ENCODE measurements at places on chromosomes 4 and X.

GRCh38 chr4:10346023-10346422 is 111.2 kb downstream of the ZNF518B start:
- no peak for DNase-seq

- DNase-seq = no peak
Measured at GRCh38 chrX:131837325-131837724, 185.8 kb upstream of the STK26 start.

GRCh38 chrX:13194291-13195103 is 125.4 kb downstream of the ATXN3L start:
- no peak for DNase-seq

GRCh38 chr4:56575820-56576429 is 70.3 kb downstream of the ARL9 start:
- DNase-seq = peak; percentile 25

GRCh38 chrX:40166582-40166981 is 68.8 kb upstream of the BCOR start:
- no peak for DNase-seq

- DNase-seq = no peak
Measured at GRCh38 chrX:47991263-47992094, 12.3 kb downstream of the ZNF182 start.

- DNase-seq = no peak
Measured at GRCh38 chr4:130172156-130172555, 1076.2 kb downstream of the C4orf33 start.

DNA sequence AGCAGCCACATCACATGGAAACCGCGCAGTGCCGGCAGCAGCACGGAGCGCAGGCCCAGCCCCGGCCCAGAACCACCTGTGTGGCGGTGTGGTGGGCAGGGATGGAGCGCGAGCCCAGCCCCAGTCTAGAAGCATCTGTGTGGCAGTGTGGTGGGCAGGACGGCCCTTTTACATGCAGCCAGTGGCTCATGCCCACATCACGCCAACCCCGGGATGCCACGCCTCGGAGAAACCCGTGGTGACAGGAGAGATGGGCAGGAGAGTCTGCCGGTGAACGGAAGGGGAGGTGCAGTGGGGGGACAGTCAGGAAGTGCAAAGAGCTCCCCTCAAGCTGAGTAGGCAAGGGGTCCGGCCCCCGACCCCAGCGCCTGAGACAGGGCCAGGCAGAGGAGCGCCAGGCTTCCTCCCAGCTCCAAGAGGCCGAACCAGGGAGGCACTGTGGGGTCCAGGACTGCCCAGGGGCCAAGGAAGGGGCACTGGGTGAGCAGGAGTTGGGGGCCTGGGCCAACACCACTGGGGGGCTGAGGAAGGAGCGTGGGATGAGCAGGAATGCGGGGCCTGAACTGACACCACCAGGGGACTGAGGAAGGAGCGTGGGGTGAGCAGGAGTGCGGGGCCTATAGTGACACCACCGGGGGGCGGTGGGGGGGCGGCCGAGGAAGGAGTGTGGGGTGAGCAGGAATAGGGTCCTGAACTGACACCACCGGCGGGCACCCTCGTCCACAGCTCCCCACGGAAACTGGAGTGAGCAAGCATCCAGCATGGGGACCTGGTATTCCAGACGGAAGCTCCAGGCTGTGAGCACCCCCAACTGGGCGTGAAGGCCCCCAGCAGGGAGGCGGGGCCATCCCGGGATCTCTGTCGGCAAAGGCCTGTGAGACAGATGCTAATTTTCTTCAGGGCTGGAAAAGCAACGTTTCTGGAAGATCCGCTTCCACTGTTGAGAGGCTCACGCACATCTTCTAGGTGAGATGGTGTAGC is 28.8 kb downstream of the GAK start:
- no peak for DNase-seq

- no peak for DNase-seq
Measured at GRCh38 chr4:77065382-77065781, 10.4 kb downstream of the CCNI start.

GRCh38 chr4:177582992-177583391 is 140.8 kb upstream of the AGA start:
- no peak for DNase-seq

DNA sequence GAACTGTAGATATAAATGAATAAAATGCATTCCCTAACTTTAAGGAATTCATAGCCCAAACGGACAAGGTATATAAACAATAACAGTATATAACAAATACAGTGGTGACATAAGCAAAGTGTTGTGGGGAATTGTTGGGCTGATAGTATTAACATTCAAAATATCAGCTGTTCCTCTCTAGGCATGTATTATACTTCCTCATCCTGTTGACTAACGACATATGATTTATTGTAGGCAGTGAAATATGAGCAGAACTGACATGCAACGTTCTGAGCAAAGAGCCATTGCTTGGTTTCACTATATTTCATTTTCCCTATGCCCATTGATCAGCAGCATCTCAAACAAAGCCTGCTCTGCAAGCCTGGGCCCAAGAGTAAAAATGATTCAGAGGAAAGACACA is 143.9 kb downstream of the PTCHD1 start:
- peak; percentile 7 for DNase-seq

DNA sequence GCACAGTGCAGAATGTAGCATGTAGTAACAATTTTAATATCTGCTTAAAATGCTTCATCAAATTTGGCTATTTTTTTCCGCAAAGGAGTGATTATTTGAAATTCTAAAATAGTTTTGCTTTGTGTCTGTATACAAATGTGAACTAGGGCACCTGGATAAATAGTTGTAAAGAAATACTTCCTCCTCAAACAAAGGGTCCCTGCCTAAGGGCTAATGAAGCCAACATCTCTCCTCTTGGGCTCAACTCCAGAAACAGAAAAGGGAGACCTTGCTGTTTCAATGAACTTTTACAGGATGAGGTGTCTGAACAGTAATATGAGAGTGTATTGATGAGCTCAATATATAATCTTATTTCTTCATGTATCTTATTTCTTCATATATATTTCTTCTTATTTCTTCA is 30.8 kb upstream of the SCOC start:
- DNase-seq = no peak

DNA sequence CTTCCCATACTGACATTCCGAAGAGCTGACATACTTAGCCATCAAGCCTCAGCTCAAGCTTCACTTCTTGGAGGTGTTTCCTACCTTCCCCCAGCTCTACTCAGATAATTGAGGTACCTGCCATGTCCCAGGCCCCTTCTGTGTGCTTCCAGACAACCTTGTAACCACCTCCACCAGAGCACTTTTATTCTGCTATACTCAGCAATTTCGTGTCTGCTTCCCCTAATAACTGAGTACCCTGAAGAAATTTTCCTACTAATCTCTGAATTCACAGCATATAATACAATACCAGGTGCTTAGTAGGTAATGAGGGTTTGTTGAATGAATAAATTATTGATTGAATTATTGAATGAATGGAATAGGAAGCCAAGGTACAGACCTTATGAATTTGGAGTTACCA is 605.5 kb downstream of the MID1IP1 start:
- DNase-seq = no peak

- no peak for DNase-seq
Measured at GRCh38 chrX:153622661-153623309, 23.8 kb upstream of the CCNQ start.

DNA sequence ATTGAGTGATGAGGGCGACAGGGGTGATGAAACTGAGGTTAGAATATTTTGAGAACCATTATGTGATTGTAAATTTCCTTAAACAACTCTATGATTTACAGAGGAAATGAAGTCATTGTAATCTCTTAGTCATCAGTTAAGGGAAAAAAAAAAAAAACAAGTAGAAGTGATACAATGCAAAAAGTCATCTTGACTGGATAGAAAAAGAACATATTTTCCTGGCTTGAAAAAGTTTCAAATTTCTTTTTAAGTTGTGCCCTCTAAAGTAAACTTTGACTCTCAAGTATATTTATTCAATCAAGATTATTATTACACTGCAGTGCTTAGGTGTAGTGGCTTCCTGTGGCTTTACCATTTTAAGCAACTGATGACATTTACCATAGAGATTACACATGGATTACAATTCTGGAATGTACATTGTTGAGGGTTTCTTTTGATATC is 40.6 kb downstream of the GABRB1 start:
- no peak for DNase-seq

GRCh38 chr4:73868206-73869129 is 725 bp upstream of the CXCL1 start:
- no peak for DNase-seq

- DNase-seq = no peak
Measured at GRCh38 chr4:77146186-77147078, 10.6 kb upstream of the CCNG2 start.

GRCh38 chrX:9865804-9866472 is 79.7 kb downstream of the SHROOM2 start:
- no peak for DNase-seq

- DNase-seq = no peak
Measured at GRCh38 chr4:14132301-14132700, 504.8 kb upstream of the BOD1L1 start.

- DNase-seq = no peak
Measured at GRCh38 chr4:98873059-98873458, 55.9 kb downstream of the EIF4E start.

DNA sequence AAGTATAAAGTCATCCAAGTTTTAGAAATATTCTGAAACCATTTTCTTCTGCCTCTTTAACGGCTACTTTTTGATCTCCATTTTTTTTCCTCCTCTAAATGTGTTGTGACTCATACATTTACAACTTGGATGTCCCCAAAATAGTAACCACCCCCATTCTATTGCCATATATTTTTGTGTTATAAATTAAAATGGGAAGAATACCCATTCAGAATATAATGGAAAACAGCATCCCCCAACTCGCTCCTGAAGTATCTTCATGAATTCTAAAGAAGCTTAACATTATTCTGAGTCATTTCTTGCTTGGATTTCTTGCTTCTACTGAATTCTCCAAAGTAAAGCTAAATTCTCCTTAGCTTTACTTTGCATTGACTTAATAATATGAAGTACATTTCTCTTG is 92.0 kb upstream of the PTPN13 start:
- DNase-seq = no peak

- DNase-seq = no peak
Measured at GRCh38 chr4:76993787-76994641, 44.5 kb downstream of the SEPTIN11 start.

DNA sequence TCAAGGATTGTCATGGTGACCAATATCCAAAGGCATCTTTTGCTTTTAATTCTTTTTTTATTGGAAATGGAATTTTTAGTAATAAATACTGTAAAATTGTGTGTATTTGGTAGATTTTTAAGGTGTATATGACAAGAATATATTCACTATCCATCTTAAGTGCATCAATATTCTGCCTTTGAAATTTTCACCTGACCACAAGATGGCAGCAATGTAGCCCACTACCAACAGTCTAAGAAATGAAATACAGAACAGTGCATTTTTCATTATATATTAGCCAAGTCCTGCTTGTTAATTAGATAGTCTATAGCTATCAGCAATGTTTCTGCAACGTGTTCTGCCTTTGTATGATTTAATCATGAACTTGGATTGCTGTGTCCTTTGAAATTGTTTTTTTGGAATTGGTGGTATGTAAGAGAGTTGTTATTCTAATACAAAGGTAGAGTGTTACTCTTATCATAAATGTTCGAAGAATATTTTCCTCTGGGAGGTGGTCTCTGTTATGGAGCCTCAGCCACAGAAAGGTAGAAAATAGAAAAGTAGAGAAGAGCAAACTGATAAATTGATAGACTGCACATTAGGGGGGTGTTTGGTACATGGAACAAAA is 38.2 kb downstream of the HPGDS start:
- peak; percentile 30 for DNase-seq

- DNase-seq = no peak
Measured at GRCh38 chrX:110276778-110277177, 41.1 kb downstream of the AMMECR1 start.

- no peak for DNase-seq
Measured at GRCh38 chr4:140174543-140174942, 20.6 kb upstream of the MAML3 start.

DNA sequence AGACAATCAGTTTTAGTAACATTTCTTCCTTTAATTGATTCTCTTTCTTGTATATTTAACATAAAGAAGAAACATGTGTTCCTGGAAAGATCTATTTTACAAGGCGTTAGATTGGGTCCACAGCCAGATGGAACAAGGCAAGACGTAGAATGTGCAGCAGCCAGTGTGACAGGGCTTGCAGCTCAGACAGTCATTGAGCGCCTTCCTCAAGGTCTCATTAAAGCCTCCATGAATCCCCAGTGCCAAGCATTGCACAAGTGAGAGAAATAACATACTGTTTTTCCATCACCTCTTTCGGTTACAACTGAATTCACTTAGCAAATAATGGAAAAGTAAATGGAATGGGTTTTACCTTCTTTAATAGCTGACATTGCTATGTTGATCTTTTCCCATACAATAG is 292.5 kb downstream of the USP46 start:
- DNase-seq = no peak

- no peak for DNase-seq
Measured at GRCh38 chrX:109310031-109310430, 171.9 kb downstream of the GUCY2F start.

GRCh38 chr4:71396382-71396781 is 57.6 kb downstream of the SLC4A4 start:
- DNase-seq = no peak

DNA sequence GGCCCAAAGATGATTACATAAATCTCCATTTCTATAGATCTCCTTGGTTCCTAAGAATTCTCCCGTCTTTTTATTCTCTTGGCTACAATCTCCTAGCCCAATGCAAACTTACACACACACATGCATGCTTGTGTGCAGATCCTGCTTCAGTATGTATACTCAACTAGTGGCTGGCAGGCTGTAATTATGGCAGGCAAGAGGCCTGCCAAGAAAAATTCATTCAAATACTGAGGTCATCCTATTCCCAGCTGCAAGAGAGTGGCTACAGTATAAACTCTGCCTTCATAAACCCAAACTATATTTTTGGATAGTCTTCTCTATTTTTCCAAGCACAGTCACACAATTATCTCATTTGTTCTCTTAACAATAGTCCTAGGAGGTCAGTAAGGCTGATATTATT is 95.2 kb downstream of the SHROOM4 start:
- no peak for DNase-seq

DNA sequence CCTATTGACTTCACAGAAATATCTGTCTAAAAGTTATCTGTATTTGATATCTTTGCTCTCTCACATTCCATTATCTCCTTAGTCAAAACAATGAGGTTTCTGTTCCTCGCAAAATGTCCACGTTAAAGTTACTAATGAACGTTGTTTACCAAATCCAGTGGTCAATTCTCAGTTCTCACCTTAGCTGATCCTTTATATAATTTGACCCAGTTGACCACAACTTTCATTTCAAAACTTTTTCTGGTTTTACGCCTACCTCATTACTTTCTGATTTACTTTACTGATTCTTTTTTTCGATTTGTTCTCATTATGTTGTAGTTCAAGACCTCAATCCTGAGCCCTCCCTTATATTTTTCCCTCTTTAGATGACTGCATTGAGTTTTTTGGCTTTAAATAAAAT is 186.6 kb downstream of the IL1RAPL1 start:
- DNase-seq = no peak

DNA sequence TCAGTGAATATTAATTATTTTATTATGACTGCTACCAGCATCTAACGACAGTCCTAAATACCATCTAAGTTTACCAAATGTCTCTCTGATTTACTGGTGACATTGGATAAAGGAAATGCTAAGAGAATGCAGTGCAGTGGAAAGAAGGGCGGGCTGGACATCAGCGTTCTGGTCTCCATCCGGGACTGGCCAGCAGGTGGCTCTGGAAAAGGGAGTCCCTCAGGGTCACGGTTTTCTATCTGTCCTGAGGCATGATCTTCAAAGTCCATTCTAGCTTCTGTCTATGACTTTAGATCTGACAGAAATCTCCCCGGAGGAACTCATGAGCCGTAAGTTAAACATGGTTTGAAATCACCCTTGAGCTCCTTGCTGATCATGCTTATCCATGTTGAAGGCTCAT is 3.3 kb downstream of the TRIM2 start:
- no peak for DNase-seq

All from NCI-H460 (cell line).